ENCODE measurements at places on chromosomes 3 and 15.

GRCh38 chr3:196559826-196560225 is 8.5 kb downstream of the WDR53 start:
- no peak for DNase-seq

GRCh38 chr15:96421178-96421601 is 90.7 kb downstream of the NR2F2 start:
- DNase-seq: no peak

DNA sequence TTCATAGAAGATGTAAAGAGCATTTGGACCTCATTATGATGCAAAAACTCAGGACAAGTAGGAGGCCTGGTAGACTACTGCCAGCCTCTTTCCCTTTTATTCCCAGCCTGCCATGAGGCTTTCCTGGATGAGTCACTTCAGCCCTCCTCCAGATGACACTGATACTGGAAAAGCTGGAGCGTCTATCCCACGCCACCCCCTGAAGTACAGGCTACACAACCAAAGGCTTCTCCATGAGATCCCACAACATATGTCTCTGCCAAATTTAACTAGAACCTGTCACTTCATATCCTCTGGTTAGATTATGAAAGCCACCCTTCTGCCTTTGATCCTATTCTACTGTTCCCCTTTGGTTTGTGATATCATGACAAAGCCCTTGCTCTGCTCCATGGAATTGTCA is 56.1 kb upstream of the CPNE4 start:
- DNase-seq: no peak

- DNase-seq: peak; percentile 93
These were observed at the start of gene RFT1 for GRCh38 chr3:53130179-53131061. Gene RFT1 (minus strand): TSS chr3:53130435. CDS start chr3:53130400, 35 bp downstream.

GRCh38 chr3:120275618-120276017 is 9.4 kb downstream of the GPR156 start:
- no peak for DNase-seq

GRCh38 chr3:171606151-171606751 is 146.0 kb upstream of the TNIK start:
- DNase-seq: no peak

GRCh38 chr15:51243774-51244173 is 94.6 kb downstream of the CYP19A1 start:
- DNase-seq: no peak

GRCh38 chr3:23928524-23928923 is 11.6 kb downstream of the RPL15 start:
- no peak for DNase-seq

DNA sequence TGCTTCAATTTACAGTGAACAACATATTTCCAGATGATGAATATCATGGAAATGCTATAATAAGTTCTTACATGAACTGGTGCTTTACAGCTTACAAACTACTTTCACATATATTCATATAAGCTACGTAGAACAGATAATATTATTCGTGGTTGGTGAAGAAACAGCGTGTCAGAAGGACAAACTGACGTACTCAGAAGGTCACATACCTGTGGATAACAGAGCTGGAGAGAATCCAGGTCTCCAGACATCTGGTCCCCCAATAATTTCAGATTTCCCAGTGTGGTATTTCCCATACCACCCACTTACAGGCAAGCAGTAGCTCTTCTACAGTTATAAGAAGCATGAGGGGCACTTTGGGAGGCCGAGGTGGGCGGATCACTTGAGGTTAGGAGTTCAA is 156.6 kb downstream of the PLD1 start:
- no peak for DNase-seq

DNA sequence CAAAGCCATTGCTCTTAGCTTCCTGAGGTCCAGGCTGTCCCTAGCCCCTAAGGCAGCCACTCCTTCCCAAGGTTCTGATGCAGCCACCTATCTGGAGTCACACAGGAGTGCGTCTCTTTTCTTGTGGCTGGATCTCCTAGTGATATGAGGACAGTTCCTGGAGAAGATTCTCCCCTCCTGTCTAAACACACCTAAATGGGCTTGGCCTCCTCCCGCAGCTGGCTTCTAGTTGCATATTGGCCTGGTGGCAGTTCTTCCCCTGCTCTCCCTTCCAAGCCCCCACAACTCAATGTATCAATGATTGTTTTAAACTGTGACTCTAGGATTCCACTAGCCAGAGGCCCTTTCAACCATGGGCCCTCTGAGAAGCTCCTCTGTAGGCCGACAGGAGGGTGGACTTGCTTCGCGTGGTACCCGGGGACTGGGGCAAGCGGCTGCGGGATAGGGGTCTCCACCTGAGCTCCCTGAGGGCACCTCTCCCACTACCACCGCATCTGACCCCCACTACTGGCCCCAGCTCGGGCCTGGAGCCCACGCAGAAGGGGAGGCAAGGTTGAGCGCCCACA is 1.4 kb downstream of the ITGA11 start:
- no peak for DNase-seq

- no peak for DNase-seq
These were observed 87.6 kb upstream of the SLC25A26 start for GRCh38 chr3:66133050-66133757.

- DNase-seq: no peak
These were observed 36.8 kb downstream of the CA12 start for GRCh38 chr15:63344731-63345390.

- DNase-seq: no peak
These were observed 41.5 kb upstream of the RBMS3 start for GRCh38 chr3:29239376-29239775.

DNA sequence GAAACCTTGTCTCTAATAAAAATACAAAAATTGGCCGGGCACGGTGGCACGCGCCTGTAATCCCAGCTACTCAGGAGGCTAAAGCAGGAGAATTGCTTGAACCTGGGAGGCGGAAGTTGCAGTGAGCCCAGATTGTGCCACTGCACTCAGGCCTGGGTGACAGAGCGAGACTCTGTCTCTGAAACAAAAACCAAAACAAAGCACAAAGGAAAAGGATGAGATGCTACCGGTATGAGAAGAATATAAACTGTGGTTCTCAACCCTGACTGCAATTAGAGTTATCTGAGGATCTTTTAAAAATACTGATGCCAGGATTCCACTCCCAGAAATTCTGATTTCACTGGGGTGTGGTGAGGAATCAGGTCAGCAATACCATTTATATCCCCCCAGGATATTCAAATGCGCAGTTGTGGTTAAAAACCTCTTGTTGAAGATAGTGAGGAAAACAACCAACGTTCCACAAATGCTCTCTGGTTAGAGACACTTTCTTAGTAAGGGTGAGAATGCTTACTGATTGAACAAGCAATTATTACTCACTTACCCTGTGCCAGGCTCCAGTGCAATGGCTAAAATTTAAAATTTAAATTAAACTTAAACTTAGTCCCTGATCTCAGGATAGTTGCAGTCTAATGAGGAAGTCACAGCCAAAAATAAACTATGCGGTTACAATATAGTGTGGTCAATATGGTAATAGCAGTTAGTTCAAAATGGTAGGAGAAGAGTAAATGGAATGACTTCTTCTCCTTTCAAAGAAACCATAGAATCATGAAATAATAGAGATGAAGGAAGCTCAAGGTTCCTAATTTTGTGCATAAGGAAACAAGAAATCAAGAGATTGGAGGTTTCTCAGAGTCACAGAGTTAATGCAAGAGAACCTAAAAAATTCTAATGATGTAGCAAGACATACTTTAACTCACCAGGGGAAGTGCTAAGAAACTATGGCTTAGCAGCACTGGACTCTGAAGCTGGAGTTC is 109.5 kb downstream of the SSR3 start:
- no peak for DNase-seq

DNA sequence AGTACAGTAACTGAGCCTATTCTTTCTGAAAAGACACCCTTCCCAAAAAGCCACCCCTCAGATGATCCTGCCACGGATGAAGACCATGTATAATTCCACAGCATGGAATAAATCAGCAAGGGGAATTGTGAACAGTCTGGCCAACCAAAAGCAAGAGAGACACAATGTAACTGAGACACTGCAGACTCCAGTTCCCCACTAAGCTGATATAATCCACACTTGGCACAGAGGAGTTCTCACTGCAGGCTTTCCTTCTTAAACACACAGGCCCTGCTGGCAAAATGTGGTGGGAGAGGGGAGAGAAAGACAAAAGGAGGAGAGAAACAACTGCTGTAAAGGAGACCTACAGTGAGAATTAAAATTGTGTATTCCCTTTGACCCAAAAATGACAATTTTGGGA is 12.7 kb downstream of the GPR156 start:
- DNase-seq: no peak

DNA sequence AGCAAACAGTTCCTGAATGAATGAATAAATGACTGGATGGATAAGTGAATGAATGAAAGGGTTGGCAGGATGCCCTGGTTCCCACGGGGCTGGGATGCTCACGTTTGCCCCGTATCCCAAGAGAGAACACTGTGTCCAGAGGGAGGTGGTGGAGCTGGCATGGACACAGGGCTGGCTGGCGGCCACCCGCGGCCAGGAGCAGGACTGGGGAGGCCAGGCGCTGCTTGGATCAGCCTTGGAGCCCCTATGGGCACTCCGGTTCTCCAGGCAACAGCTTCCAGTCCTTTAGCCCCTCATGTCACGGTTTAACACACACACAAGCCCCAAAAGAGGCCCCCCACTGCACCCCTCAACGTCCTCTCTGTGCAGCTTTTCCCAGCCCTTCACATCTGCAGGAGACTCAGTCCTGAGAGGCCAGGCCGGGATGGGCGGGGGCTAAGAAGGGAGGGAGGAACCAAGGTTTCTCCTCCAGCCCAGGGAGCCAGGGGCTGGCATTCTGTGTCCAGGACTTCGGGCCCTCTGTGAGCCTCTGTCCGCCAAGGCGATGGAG is 86.0 kb upstream of the ALDH1L1 start:
- DNase-seq: no peak

GRCh38 chr3:143895805-143896204 is 47.5 kb upstream of the SLC9A9 start:
- peak; percentile 30 for DNase-seq

DNA sequence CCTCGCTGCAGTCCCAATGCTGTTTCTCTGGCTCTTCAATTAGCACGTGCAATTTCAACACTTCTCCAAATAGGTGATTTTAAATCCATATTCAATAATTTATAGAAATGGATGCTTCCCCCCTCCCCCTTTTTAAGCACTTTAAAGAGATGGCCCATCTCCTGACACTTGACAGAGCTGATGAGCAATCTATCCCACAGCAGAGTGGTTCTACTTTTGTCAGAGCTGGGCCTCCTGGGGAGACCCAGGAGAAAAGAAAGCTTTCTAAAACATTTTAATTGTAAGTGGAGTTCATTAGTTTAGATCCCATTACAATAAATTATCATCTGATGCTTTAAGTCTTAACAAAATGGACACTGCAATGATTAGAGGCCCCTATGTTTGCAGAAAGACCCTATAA is 127.7 kb downstream of the SHQ1 start:
- no peak for DNase-seq

DNA sequence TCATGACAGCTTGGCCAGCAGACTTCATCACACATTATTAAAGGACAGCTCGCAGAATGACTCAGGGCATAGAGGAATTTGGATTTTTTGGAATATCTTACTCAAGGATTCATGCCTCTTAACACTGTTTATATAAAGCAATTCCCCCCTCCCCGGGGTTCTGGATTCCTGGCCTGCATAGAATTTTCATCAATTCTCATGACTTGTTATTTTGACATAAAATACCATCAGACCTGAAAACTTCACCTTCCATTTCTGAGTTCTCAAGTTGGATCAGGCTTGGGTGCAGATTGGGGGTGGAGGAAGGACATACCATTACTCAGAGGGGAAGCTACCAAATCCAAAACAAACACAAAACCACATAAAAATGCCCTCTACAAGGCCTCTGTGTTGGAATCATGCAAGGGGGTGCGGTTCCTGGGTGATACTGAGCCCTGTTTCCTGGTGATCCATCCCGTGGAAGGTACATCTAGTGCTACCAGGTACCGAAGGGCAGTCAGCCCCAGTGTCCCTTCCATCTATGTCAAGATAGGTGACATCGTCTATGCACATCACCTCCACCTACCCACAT is 95.3 kb downstream of the DAPK2 start:
- no peak for DNase-seq

- no peak for DNase-seq
These were observed 409.4 kb downstream of the PDCD6IP start for GRCh38 chr3:34207806-34208205.

GRCh38 chr15:98909968-98910885 is 97.4 kb downstream of the PGPEP1L start:
- DNase-seq: no peak

GRCh38 chr15:90883976-90884718 is at the start of gene FES:
Gene FES (plus strand): TSS chr15:90884504. CDS start chr15:90885046, 542 bp downstream.
- DNase-seq: no peak

GRCh38 chr3:184459355-184459754 is 79.5 kb downstream of the CHRD start:
- no peak for DNase-seq

- no peak for DNase-seq
These were observed 54.6 kb upstream of the C3orf49 start for GRCh38 chr3:63764511-63764910.

GRCh38 chr15:73927003-73927475 is 777 bp downstream of the LOXL1 start:
- DNase-seq: no peak

DNA sequence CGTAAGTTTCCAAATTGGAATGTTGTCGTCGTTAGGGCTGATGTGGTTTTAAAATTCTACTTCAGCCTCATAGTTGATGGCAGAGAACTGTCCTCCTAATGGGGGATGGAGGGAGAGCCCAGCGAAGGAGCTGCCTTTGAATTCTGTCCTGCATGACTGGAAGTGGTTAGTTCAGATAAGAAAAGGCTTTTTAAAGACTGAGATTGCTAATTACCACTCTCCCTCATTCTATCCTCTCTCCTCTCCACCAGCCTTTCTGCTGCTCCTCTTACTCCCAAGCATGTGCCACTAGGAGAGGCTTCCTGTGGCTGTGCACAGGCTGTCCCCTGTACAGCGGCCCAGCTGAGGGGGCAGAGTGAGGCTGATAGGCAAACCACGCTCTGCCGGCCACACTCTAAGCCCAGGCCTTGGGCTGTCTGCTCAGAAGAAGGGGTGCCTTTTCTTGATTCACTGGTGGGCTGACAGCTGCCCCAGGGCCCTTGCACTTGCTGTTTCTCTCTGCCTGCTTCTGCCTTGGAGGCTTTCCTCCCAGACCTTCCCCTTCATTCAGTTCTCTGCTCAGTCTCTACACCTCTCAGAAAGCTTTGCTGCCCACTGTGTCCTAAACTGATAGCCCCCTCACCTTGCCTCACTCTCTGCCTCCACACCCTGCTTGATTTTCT is 8.7 kb upstream of the PAQR9 start:
- DNase-seq: no peak

GRCh38 chr3:159749406-159749805 is 239.2 kb upstream of the IL12A start:
- no peak for DNase-seq

All from pons (tissue), 1 donor.